ENCODE measurements at places on chromosomes 4 and X.

- DNase-seq: no peak
These were observed 16.2 kb downstream of the SH3RF1 start for GRCh38 chr4:169254546-169254983.

- no peak for DNase-seq
These were observed 7.1 kb downstream of the NDUFA1 start for GRCh38 chrX:119878740-119879139.

- no peak for DNase-seq
These were observed 252.4 kb upstream of the ARHGAP24 start for GRCh38 chr4:85222561-85222960.

DNA sequence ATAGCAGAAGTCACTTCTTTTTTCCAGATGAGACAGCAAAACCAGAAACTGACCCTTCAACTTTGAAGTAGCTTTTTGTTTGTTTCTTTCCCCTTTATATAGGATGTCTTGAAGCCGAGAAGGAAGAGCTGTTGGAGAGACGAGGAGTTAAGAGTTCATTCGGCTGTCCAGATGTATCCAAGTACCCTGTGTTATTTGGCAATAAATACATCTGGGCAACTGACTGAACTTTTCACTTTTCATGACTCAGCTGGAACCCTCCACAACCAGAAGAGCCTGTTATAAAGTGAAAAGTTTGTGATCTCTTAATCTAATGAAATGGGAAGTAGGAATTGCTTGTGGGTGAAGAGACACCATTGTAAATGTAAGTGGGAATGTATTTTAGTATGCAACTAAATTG is 131.2 kb downstream of the HTR2C start:
- DNase-seq: no peak

- no peak for DNase-seq
These were observed 172.4 kb downstream of the TLL1 start for GRCh38 chr4:166045457-166045856.

- no peak for DNase-seq
These were observed 136.7 kb downstream of the GPR143 start for GRCh38 chrX:9628779-9629493.

DNA sequence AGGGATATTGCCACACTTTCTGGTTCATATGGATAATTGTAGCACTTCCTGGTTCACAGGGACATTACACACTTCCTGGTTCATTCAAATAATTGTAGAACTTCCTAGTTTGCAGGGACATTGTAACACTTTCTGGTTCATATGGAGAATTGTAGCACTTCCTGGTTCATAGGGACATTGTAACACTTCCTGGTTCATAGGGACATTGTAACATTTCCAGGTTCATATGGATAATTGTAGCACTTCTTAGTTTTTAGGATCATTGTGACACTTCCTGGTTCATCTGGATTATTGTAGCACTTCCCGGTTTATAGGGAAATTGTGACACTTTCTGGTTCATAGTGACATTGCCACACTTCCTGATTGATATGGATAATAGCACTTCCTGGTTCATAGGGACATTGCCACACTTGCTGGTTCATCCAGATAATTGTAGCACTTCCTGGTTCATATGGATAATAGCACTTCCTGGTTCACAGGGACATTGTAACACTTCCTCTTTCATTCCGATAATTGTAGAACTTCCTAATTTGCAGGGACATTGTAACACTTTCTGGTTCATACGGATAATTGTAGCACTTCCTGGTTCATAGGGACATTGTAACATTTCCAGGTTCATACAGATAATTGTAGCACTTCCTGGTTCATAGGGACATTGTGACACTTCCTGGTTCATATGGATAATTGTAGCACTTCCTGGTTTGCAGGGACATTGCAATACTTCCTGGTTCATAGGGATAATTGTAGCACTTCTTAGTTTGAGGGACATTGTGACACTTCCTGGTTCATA is 59.2 kb upstream of the CD99 start:
- no peak for DNase-seq

GRCh38 chr4:40739347-40739746 is 10.4 kb upstream of the NSUN7 start:
- no peak for DNase-seq

DNA sequence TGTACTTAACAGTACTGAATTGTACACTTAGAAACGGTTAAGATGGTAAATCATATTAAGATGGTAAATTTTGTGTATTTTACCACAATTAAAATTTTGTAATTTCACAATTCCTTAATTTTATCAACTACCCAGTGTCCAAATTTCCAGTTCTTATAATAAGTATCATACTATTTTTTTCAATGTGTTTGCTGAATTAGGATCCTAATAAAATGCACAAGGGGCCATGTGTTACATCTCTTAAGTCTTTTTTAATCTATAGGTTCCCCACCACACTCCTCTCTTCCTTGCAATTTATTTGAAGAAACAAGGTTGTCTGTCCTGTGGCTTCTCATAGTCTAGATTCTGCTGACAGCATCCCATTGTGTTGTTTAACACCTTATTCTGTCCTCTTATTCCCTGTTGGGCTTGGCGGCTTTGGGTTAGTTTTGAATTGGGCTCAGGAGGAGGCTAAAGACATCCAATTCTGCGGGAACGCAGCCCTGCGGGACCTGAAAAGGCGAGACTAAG is 533 bp upstream of the SYAP1 start:
- DNase-seq: no peak

DNA sequence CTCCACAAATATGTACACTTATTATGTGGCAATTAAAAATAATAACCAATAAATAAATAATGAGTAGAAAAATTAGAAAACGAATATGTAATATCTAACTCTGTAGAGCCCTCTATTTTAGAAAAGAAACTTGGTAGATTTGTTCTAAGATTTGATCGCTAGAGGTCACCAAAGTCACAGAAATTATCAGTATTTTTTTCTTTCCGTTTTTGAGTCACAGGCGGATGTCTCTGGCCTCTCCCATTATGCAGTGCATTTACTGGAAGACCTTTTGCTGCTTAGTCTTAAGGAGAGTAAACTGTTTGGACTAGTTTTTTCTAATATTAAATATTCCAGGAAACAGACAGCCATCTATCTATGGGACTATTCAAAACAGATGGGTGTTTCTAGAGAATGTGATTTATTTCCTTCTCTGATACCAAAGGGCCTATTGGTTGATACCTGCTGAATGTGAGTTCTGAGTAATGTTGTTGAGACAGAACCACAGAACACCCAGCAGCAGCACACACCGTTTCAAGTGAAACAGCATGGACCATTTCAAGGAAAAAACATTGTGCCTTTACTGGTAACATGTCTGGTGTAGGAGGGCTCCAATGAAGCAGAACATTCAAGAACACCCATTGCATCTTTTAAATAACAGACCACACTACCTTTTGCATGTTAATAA is 34.0 kb upstream of the GYPA start:
- DNase-seq: no peak

DNA sequence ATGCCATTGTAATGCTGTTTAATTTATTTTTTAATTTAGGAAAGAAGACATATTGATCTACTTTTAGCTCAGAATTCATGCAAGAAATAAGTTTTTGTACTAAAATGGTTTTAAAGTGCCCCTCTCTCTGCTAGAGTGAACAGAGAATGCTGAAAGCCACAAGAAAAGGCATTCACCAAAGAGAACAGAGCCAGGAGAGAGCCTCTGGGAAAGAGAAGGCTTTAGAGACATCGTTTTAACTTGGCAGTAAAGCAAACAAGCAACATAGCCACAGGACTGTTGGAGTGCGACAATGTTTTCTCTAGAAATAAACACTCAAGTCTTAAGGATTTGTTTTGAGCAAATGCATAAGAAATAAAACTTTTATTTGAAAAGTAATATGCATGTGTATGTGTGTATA is 484.1 kb upstream of the CPEB2 start:
- DNase-seq: no peak

GRCh38 chr4:21848021-21848420 is 100.6 kb downstream of the KCNIP4 start:
- DNase-seq: no peak

- DNase-seq: no peak
These were observed 848 bp upstream of the KCND1 start for GRCh38 chrX:48972220-48973164.

DNA sequence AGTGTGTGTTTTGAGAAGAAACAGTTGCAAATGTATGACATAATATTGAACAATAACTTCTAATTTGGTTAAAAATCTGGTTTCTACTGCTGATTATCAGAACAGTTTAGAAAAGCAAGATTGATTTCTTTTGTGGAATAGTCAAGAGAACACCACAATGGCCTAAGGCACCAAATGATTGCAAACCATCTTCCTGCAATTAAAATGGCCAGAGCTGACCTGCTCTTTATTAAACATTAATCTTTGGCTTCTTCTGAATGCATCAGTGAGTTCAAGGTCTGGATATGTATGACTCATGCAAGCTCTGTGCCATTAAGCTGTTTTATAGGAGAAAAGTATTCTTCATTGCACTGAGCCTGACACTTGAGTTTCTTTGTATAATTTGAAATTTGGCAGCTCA is 107.8 kb upstream of the PDHA2 start:
- no peak for DNase-seq

DNA sequence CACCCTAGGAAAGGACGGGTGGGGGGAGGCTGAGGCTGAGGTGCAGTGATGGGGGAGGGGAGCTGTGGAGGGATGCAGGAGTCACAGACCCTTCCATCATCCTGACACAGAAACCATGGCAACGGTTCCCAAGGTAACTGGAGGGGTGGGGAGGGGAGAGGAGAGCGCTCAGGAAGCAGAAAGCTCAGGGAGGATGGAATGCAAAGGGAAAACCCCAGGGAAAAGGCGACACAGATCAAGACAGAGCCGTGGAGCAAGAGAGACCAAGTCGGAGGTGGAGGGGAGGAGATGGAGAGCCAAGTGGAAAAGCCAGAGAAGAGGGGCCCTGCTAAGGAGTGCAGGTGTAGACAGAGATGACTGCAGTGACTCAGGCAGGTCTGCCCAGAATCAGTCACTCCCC is 14.5 kb downstream of the L1CAM start:
- DNase-seq: no peak

DNA sequence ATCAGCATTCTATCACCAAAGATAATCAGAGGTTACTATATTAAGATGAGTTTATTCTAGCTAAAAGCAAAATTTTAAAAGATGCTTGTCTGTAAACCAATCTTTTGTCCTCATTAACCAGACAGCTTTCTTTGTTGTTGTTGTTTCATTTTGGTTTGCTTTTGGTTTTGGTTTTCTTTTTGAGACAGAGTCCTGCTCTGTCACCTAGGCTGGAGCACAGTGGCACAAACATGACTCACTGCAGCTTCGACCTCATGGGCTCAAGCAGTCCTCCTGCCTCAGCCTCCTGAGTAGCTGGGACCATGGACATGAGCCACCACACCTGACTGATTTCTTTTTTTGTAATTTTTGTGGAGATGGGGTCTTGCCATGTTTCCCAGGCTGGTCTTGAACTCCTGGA is 102.9 kb downstream of the COX18 start:
- DNase-seq: no peak

Measured in cortex of kidney (tissue), 1 donor.